ENCODE measurements at places on chromosomes 1 and 21.
A peak's percentile ranks its signal among the peaks of the same experiment; 100 is the strongest.

DNA sequence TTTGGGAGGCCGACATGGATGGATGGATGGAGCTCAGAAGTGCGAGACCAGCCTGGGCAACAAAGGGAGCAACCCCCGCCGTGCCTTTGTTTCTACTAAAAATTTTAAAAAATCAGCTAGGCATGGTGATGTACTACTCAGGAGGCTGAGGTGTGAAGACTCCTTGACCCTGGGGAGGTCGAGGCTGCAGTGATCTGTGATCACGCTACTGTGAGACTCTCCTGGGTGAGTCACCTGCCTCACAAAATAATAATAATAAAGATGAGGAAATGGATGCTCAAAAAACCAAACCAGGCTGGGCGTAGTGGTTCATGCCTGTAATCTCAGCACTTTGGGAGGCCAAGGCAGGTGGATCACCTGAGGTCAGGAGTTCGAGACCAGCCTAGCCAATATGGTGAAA is 19.2 kb downstream of the DSTYK start:
- no peak for DNase-seq

GRCh38 chr1:231626535-231626950 is at the start of gene DISC1:
Gene DISC1, plus strand, starts transcription at chr1:231626790. Its CDS starts 78 bp downstream, at chr1:231626868.
- DNase-seq, result no peak

DNA sequence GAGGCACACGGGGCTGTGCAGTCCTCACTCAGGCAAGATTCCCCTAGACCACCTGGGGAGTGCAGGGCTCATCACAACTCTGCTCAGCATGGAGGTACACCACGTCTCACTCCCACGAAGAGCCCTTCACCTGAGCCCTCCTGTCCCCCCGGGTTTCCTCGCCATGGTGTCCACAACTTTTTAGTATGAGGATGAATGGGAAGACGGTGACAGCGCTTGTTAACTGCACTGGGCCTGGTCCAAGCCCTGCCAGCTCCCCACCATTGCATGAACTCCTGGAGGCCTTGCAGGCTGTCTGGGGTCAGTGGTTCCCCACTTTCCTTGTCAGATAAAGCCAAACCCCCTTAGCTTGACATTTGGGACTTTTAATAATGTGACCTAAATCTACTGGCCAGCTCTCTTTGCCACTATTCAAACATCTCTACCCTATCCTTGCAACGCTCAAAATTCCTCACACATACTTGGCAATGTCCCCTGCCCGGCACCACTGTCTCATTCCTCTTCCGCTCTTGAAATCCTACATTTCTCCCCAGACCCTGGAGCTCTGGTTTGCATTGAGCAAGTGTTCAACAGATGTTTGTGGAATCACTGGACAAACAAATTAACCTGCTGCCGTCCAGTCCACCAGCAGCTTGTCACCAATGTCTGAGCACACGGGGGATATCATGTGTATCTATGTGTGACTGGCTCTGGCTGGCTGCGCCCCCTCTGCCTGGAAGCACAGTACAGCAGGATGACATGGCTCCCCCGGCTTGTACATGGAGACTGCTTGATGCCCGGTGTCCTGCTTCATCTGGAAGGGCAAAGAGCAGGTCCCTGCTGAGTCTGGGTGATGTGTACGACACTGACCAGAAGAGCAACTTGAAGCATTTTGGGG is 11.2 kb downstream of the TMEM9 start:
- no peak for DNase-seq

GRCh38 chr1:56190806-56191365 is 388.5 kb downstream of the PLPP3 start:
- no peak for DNase-seq

- DNase-seq, result peak; percentile 60
These were observed 20.2 kb downstream of the PEX14 start for GRCh38 chr1:10494754-10495474.

GRCh38 chr1:21278208-21278859 is 11.9 kb downstream of the ECE1 start:
- DNase-seq, result no peak

DNA sequence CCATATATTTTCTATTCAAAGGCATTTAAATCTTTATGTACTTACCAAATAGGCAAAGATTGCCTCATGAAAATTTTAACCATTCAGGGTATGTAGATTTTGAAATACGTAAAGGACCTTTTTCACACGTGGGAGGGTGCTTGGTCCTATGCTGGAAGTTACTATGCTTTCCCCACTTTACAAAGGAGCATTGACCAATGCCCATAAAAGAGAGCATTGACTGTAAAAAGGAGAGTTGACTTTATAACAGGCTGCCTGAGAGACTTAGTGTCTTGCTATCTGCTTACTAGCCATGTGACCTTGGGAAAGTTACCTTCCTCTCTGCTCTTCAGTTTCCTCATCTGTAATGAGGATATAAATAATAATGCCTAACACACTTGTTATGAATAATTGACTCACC is 346.5 kb downstream of the USH2A start:
- DNase-seq, result no peak

All from activated CD8-positive, alpha-beta memory T cell treated with anti-CD3 and anti-CD28 coated beads for 48 hours (primary cell).